A172 (cell line): ENCODE measurements at places on chromosomes 13 and 19. TPM values are rescaled to one million over a fixed set of nuclear protein-coding genes. Genes with fewer than 3 reads are reported as not detected.

The CACNG6 gene
- 6.3 and 7.5 TPM in 2 replicates for total RNA-seq

The PLEKHG2 gene
- 11.4 and 17.3 TPM in 2 replicates for total RNA-seq

The KLK1 gene
- not detected in 2 replicates for total RNA-seq

The S1PR5 gene
- total RNA-seq = 7.9 and 9.0 TPM in 2 replicates

The CASP14 gene
- total RNA-seq = not detected in 2 replicates

The MIDN gene
- 7.0 and 19.2 TPM in 2 replicates for total RNA-seq

The MIR17HG gene
- 2.1 and 3.7 TPM in 2 replicates for total RNA-seq
